ENCODE measurements at places on chromosomes 16 and 17. TPM values are rescaled to one million over a fixed set of nuclear protein-coding genes. Genes with fewer than 3 reads are reported as not detected.

Gene CFAP97D1
- 0.22 TPM for total RNA-seq

Gene ZMYND15
- 4.6 TPM for total RNA-seq

Gene LPO
- not detected for total RNA-seq

Gene HAP1
- not detected for total RNA-seq

All from subcutaneous adipose tissue (tissue), 4 donors.